ENCODE measurements at places on chromosomes 3 and 15. TPM values are rescaled to one million over a fixed set of nuclear protein-coding genes. Genes with fewer than 3 reads are reported as not detected.

DNA sequence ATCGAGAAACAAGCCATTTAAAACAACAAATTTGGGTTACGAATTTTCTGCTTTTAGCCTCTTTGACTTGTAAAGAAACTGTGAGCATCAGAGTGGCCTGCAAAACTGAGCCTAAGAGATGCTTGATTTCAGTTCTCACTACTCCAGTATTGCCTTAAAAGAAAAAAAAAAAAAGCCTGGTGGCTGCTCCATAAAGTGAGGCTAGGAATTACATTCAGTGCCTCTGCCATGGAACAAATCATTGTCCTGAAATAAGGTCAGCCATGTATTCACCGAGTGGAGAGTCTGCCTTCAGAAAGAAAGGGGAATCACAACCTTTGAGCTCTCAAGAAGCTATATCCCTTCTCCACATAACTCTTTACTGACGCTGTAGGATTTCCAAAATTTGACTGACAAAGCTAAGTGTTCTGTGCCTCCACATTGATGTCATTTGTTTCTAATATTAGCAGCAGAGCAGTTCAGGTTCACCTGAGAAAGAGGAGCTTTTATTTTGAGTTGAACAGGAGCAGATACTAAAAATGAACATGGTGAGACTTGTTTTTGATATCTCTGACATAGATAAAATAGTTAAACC lies 137.3 kb downstream of the SSR3 start:
- DNase-seq = no peak

DNA sequence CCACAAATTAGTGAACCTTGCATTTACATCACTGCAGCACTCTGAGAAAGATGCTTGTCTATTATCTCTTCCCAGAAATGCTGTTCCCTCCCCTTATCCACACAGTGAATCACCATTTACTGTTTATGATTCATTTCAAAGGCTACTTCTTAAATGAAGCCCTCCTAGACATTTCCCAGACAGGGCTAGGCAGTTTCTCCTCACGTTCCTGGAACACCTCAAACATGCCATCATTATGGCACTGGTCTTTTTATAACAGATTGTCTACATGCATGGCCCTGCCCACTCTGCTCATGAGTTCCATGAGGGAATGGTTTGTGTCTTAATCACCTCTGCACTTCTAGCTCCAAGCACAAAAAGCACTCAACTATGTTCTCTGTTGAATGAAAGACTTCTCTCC lies 32.2 kb upstream of the TM2D3 start:
- no peak for DNase-seq

- DNase-seq = no peak
These were observed at the start of gene AHSG for GRCh38 chr3:186612721-186613636. TSS of gene AHSG (plus strand) at chr3:186613060. CDS start at chr3:186613142, 82 bp downstream.

DNA sequence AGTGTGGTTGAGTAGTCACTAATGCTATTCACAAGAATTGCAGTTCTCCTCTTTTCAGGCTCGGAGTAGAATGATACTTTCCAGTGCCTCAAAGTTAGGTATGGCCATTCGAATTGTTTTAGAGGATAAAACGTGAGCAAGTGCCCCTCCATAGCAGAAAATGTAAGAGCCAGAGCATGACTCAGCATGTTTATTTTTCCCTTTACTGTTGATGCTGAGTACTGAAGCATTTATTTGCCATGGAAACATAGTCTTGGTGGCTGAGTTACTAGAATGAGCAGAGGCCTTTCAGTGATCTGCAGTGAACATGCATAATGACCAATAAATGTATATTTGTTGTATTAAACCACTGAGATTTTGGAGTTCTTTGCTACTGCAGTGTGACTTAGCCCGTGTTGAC lies 540.6 kb downstream of the NLGN1 start:
- DNase-seq = peak; percentile 66

GRCh38 chr3:57019057-57019456 lies 41.4 kb upstream of the SPATA12 start:
- no peak for DNase-seq

DNA sequence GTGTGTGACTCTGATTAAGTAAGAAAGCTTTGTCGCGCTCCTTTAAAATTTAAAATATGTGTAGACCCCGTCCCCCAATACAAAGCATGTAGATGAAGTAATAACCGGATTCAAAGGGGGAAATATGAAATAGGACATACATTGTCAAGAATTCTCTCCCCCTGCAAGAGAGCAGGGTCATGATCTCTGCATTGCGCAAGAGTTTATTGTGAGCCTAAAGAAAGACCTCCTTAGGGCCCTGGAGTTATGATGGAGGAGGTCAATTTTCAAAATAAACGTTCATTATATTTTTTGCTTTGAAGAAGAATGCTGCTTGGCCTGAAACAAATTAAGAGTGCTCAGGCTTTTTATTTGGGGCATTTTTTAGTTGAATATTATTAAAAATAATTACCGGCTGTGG lies 235.0 kb downstream of the SHOX2 start:
- no peak for DNase-seq

DNA sequence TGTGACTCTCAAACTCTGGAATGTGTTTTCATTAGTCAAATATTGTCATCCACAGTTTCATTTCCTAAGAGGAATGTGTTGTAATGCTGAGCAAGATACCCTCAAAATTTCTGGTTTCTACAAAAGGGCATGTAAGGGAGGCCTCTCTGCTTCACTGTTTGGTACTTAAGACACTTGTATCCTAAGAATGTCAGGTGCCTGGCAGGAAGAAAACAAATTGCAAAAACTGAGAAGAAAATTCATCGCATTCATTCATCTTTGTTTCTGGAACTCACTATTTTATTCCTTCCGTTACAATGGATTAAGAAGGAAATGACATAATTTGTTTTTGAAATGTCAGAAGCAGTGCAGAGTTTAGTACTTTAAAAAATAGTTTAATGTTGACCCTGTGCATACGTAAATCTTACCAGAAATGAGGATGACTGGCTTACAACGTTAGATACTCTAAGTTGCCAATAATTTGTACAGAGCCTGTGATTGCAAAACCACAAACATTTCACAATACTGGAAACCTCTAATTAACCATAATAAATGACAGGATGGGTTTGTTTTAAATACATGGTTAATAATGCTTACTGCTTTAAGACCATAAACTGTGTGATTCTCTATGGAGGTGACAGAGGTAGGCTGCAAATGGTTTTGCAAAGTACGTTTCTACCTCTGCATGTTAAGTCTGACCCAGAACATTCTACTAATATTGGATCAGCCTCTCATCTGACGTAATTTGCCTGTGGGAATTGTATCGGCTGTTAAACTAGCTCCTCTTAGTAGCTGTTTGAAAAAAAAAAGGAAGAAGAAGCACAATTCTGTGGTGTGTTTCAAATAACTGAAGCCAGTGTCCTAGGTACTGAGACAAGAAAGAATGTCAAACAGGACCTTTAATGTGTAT lies 477.8 kb downstream of the RBMS3 start:
- peak; percentile 80 for DNase-seq

DNA sequence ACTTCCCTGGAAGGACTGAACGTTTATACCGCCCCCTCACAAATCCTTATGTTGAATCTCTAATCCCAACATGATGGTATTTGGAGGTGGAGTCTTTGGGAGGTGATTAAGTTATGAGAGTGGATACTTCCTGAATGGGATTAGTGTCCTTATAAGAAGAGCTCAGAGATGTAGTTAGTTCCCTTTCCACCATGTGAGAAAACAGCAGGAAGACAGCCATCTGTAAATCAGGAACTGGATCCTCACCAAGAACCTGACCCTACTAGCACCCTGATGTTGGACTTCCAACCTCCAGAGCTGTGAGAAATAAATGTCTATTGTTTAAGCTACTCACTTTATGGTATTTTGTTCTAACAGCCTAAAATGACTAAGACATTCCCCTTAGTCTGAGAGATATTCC lies 33.3 kb upstream of the SACM1L start:
- DNase-seq = no peak

- peak; percentile 76 for DNase-seq
These were observed 52.2 kb upstream of the POLR2M start for GRCh38 chr15:57654153-57654852.

- DNase-seq = no peak
These were observed 280.4 kb downstream of the RAP2B start for GRCh38 chr3:153442386-153442785.

GRCh38 chr3:173342679-173343078 lies 54.9 kb upstream of the NLGN1 start:
- no peak for DNase-seq

GRCh38 chr15:97968380-97968779 lies 7.9 kb downstream of the ARRDC4 start:
- peak; percentile 27 for DNase-seq

DNA sequence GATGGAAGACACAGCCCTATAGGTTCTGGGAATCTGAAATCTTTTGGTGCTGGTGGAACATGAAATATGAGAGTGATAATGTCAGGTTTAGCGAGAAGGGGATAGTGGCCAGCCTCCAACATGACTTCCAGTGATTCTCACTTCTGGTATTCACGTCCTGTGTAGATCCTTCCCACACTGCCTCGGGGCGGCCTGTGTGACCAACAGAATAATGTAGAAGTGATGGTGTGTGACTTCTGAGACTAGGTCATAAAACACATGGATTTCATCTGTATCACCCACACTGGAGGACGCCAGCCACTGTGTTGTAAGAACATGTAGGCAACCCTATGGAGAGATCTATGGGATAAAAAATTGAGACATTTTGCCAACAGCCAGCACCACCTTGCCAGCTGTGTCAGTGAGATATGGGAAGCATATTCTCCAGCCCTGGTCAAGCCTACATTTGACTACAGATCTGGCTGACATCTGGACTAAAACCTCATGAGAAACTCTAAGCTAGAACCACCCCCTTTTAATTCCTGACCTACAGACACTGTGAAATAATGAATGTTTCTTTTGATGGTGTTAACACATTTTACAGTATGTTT lies 25.5 kb upstream of the NUDT16 start:
- no peak for DNase-seq

GRCh38 chr15:40598126-40598525 lies 4.1 kb downstream of the KNL1 start:
- no peak for DNase-seq

- DNase-seq = no peak
These were observed 63.5 kb downstream of the EPHB1 start for GRCh38 chr3:134858441-134859035.

GRCh38 chr15:81152339-81152738 lies 18.3 kb downstream of the CFAP161 start:
- DNase-seq = no peak

GRCh38 chr15:71011503-71012155 lies 103.6 kb upstream of the THSD4 start:
- no peak for DNase-seq

DNA sequence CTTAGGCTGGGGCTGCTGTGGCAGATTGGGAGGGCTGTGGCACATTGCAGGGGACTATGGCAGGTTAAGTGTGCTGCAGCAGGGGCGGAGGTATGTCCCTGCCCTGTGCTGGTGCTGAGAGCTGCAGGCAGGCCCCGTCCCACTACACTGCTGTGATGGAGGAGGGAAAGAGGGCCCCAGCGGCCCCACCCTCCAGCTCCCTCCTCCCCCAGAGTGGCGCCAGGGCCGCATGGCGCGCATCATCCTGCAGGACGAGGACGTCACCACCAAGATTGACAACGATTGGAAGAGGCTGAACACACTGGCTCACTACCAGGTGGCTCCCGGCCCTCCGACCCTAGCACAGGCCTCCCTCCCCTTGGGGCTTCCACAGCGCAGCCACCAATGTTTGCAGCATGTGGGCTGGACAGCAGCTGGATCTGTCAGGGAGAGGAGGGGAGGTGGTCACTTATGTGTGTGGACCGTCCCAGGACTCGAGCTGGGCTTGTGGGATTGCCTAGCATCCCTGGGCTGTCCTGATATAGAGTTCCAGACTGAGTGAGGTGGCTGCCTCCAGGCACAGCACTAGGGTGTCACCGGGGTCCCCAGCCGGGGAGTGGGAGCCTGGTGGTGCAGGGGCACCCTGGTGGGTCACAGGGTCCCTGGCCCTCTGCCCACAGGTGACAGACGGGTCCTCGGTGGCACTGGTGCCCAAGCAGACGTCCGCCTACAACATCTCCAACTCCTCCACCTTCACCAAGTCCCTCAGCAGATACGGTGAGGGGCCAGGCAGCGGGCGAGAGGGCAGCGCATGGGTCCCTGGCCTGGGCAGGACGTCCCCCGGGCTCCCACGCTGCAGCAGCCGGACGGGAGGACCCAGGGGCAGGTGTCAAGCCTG lies 46.1 kb downstream of the PLXNA1 start:
- no peak for DNase-seq

DNA sequence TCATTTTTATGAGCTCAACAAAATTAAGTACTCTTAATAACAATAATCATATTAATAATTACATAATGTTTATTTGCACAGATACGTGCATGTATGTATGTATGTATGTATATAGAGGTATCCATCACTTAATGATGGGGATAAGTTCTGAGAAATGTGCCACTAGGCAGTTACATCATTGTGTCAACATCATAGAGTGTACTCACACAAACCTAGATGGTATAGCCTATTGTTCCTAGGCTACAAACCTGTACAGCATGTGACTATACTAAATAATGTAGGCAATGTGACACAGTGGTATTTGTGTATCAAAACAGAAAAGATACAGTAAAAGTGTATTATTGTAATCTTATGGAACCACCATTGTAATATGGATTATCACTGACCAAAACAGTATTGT lies 874.7 kb upstream of the GBE1 start:
- DNase-seq = no peak

- DNase-seq = no peak
These were observed 34.6 kb upstream of the GPR149 start for GRCh38 chr3:154464440-154465190.

DNA sequence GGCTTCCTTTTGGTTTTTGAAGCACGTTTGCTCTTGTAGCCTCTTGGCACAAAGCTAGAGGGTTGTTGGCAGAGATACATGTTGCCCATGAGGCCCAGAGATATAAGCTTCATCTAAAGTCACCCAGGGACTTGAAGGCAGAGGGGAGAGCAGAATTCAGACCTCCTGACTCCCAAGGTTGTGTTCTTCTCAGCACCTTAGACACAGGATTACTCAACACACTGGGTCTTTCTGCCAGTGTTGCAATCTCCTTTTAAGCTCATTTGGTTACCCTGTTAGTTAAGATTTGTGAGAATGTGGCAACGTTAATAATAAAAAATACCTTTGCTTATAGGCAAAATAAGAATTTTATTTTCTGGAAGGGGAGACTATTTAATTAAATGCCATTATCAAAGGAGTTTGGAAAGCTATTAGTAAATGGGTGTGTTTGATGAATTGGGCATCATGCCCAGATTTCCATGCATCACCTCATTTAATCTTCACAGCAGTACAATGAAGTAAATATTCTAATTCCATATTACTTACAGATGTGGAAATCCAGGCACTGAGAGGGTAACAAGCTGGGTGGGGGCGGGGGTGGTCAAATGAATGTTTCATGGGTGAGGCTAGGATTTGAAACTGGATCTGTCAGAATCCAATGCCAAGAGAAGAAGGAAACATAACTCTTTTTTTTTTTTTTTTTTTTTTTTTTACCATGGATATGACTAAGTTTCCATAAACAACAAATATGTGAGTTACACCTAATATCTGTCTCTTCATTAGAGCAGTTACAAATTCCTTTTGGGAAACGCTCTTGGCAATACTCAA lies 183.3 kb downstream of the NR1D2 start:
- DNase-seq = peak; percentile 48

- no peak for DNase-seq
These were observed 102.5 kb downstream of the ZMAT3 start for GRCh38 chr3:178969004-178969700.

The TJP1 gene
- total RNA-seq = 78.6 TPM

The TEX55 gene
- total RNA-seq = 0.06 TPM

The FRMD5 gene
- 3.0 TPM for total RNA-seq

The CHST2 gene
- 2.2 TPM for total RNA-seq

The GOLGA8J gene
- not detected for total RNA-seq

The CPNE4 gene
- total RNA-seq = not detected

The SMCO1 gene
- total RNA-seq = not detected

The CFAP20DC gene
- total RNA-seq = 4.9 TPM

Measured in epithelial cell of proximal tubule (primary cell).